ENCODE measurements at places on chromosomes 1 and 21.

GRCh38 chr1:15975358-15975804 lies 520 bp downstream of the ZBTB17 start:
- DNase-seq, result peak; percentile 64

DNA sequence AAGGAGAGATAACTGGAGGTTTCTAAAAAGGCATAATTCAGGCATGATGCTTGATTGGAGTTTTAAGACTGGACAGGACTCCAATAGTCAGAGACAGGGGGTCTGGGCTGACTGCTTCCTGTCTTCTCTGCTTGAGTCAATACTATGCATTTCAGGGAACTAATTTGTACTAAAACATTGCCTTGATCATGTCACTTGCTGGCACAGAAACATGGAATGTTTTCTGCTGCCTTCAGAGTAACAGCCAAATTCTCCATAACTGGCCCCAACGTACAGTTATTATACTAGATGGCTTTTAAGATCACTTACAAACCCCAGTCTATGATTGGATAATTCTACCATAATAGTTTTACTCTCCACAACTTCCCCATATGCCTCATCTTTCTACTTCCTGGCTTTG lies 247.0 kb downstream of the DNM3 start:
- no peak for DNase-seq

DNA sequence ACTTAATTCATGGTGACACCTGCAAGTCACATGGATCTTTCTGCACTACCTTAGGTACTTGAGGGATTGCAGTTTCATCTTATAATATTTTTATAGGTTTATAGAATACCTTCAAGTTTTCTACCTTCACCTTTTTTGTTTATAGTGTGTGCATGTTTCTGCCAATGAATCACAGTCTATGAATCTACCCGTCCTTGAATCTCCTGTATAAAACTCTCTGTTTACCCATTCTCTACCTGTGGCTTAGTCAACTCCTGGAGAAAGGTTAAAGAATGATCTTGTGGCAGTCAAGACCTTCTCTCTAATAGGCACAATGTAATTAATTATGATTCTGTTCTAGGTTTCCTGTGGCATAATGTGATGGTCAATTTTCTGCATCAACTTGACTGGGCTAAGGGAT lies 3.2 kb upstream of the GSTM2 start:
- no peak for DNase-seq

DNA sequence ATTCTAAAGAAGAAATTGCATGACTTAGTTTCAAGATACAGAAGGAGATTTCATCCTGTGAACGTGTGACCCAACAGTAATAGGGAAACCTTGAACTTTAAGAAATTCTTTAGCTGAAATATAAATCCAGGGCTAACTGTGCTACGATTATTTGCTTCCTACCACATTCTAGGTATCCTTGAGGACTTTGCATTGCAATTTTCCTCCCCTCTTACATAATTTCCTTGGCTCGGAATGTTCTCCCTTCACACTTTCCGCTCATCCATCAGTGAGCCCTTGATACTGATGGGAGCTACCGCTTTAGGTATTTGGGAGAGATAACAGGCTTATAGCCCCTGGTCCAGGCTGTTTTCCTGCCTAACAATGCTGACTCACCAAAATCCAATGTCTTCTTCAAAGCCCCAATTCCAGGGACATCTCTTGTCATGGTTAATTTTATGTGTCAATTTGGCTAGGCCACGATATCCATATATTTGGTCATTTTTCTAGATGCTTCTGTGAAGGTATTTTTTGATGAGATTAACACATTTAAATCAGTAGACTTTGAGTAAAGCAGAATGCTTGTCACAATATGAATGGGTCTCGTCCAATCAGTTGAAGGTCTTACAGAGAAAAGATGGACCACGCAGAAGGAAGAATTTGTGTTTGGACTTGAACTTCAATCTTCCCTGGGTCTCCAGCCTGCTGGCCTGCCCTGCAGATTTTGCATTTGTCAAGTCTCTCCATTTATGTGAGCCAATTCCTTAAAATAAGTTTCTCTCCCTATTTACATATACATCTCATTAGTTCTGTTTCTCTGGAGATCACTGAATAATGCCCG lies 121.2 kb downstream of the PTPN14 start:
- DNase-seq, result no peak

- DNase-seq, result no peak
These were observed 1348.0 kb downstream of the MRPL39 start for GRCh38 chr21:24259241-24259640.

GRCh38 chr1:112409414-112409813 lies 13.4 kb downstream of the CTTNBP2NL start:
- no peak for DNase-seq

- no peak for DNase-seq
These were observed 99.6 kb upstream of the DMRTA2 start for GRCh38 chr1:50522691-50523342.

DNA sequence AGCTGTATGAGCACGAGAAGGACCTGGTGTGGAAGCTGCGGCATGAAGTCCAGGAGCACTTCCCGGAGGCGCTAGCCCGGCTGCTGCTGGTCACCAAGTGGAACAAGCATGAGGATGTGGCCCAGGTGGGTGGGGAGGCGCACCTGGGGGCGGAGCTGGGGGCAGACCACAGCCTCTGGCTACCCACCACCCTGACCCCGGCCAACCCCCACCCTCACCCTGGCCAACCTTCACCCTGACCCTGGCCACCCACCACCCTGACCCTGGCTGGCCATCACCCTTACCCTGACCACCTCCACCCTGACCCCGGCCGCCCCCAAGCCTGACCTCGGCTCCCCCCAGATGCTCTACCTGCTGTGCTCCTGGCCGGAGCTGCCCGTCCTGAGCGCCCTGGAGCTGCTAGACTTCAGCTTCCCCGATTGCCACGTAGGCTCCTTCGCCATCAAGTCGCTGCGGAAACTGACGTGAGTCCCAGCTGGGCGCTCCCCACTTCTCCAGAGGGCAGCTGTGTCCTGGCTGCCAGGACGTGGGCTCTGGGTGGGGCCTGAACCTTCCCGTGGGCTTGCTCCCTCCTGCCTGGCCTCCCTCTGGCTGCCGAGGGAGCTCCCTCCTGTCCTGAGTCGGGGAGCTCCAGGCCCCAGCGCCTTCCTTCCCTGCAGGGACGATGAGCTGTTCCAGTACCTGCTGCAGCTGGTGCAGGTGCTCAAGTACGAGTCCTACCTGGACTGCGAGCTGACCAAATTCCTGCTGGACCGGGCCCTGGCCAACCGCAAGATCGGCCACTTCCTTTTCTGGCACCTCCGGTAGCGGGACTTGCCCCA lies 69.5 kb downstream of the PIK3CD start:
- no peak for DNase-seq

- DNase-seq, result no peak
These were observed 885 bp downstream of the KRTAP10-3 start for GRCh38 chr21:44557491-44558328.

DNA sequence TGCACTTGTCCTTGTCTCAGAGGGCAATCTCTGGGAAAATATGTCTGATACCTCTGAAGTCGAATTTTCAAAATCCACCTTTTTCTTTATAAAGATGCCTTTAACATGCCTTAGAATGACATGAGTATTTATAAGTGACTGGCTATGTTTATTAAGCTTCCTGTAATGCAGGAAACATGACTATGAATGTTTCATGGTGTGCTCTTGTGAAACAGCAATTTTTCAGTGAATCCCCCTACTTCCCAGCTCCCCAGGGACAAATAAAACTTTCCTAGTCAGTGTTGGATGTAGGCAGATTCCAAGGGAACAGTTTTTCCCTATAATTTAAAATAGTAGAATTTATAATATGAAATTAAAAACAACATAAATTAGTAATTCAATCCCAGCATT lies 437.0 kb downstream of the LMO4 start:
- no peak for DNase-seq
